ENCODE measurements at places on chromosomes 7 and 10. TPM values are rescaled to one million over a fixed set of nuclear protein-coding genes. Genes with fewer than 3 reads are reported as not detected.

GRCh38 chr7:140156460-140157080, 20.2 kb downstream of the KDM7A start:
- no peak for DNase-seq

DNA sequence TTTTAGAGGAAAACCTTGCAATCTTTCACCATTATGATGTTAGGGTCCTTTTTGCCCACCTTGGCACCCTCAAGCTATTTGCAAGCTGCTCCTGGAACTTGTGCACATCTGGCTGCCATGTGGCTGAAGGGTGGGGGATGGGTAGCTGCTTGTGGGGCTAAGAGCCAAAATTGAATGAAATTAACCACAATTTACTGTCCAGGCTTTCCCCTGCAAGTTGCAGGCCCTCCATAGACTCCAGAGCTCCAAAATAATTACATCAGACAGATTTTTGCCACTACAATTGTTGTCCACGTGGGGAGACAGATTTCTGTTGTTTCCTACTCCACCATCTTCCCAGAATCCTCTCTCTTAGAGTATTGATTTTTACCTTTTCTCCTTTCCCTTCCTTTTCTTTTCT, 19.1 kb downstream of the PI4K2A start:
- no peak for DNase-seq

TMEM72 gene
- total RNA-seq, result not detected

DNA sequence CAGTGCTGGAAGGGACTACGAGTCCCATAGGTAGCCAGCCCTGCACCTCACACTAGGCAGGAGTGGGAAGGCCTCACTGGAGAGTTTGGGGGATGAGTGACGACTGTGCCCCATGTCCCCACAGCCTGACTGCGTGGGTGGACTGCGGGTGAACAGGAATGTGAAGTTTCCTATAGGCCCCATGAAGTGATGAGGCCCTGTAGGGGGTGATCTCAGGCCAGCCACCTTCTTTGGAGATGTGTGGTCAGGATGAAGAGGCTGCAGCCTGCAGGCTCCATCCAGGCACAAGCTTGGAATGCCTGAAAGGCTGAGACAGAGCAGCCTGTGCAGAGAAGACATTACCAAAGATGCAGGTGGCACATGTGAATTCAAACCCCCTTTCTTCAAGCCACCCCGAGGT, 94.9 kb downstream of the CPXM2 start:
- no peak for DNase-seq

BEND7 gene
- total RNA-seq, result 30.5 TPM

Data from heart left ventricle (tissue), 16 donors.